ENCODE measurements at places on chromosomes 7 and 10.

DNA sequence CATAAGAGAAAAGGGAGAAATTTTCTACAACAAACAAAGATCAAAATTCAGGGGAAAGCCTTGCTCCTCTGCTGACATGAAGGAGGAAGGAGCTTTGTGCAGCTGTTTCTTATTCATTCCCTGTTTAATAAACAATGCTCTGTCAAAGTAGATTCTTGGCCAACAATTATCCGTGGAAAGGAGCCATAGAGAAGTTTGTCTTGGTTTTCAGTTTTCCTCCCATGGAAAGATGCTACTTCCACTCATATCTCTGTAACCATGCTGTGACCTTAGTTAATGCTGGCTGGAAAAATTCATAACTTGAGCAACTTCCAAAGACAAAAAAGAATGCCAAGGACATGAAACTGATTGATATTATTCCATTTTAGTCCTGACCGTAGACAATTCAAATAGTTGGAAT lies 8.1 kb downstream of the DDC start:
- no peaks in the 10 kb centered on the region for H3K36me3 ChIP-seq
- DNase-seq: no peak
- H3K4me3 ChIP-seq: no peak overlapping the region
- peaks cover 97% of the 10 kb centered on the region for H3K4me1 ChIP-seq

DNA sequence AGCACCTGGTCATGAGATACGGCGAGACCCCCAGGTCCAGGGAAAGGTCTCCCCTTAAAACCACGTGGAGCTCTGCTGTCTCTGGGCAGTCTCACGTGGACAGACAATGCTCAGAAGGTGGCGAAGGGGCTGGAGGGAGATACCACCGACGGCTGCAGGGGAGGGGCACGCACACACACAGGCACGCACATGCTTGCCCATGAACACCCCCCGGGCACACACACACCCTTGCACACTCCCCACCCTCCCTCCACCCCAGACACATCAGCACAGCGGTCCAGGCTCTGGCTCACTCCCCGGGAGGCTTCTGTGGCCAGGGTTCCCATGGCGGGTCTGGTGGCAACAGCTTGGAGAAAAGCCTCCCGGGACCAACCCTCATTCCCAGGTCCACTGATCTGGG lies 52.4 kb upstream of the TNRC18 start:
- H3K27me3 ChIP-seq: no peaks in the 10 kb centered on the region
- H3K4me3 ChIP-seq: no peak overlapping the region
- DNase-seq: no peak
- peaks cover 7% of the 10 kb centered on the region for H3K4me1 ChIP-seq
- H3K27ac ChIP-seq: no peak overlapping the region

GRCh38 chr7:143321734-143322133 lies 5.8 kb downstream of the CLCN1 start:
- no peak overlapping the region for H3K4me3 ChIP-seq
- no peaks in the 10 kb centered on the region for H3K36me3 ChIP-seq
- no peak for DNase-seq
- no peak overlapping the region for H3K27ac ChIP-seq

GRCh38 chr10:74973741-74974392 lies 137.6 kb upstream of the SAMD8 start:
- H3K36me3 ChIP-seq: peaks cover 3% of the 10 kb centered on the region
- H3K27me3 ChIP-seq: no peaks in the 10 kb centered on the region
- H3K4me1 ChIP-seq: peaks cover 19% of the 10 kb centered on the region
- no peak for DNase-seq
- H3K27ac ChIP-seq: no peak overlapping the region
- H3K4me3 ChIP-seq: no peak overlapping the region

DNA sequence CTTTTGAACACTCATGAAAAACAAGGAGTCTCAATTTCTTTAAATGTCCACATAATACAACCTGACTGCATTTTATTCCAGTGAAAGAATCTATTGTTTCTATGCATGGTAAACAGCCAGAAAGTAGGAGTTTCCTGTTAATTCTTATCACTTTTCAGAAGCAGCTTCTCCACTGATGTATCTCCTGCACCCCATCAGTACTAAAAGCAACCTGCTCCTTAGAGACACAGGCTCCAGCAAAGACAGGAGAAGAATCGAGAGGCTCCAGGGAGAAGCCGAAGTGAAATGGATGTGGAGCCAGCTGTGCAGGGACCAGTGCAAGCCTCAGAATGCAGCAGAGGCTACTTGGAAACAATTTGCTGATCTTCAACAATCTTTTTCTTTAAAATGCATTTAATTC lies 16.4 kb upstream of the C10orf120 start:
- no peaks in the 10 kb centered on the region for H3K36me3 ChIP-seq
- peaks cover 39% of the 10 kb centered on the region for H3K27me3 ChIP-seq
- H3K4me1 ChIP-seq: no peaks in the 10 kb centered on the region
- H3K27ac ChIP-seq: no peak overlapping the region
- no peak for DNase-seq

DNA sequence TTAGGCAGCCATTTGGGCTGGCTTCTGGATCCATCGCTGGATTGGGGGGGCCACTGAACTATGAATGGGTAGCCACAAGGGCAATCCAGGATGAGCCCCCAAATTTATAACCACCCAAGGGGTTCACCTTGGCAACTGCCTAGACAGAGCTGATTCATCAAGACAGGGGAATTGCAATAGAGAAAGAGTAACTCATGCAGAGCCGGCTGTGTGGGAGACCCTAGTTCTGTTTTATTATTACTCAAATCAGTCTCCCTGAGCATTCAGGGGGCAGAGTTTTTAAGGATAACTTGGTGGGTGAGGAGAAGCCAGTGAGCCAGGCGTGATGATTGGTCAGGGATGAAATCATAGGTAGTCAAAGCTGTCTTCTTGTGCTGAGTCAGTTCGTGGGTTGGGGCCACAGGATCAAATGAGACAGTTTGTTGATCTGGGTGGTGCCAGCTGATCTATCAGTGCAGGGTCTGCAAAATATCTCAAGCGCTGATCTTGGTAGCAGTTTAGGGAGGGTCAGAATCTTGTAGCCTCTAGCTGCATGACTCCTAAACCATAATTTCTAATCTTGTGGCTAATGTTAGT lies 57.9 kb downstream of the DNAJB9 start:
- no peak for DNase-seq
- no peak overlapping the region for H3K4me3 ChIP-seq
- no peaks in the 10 kb centered on the region for H3K27me3 ChIP-seq
- H3K27ac ChIP-seq: no peak overlapping the region
- H3K4me1 ChIP-seq: no peaks in the 10 kb centered on the region

DNA sequence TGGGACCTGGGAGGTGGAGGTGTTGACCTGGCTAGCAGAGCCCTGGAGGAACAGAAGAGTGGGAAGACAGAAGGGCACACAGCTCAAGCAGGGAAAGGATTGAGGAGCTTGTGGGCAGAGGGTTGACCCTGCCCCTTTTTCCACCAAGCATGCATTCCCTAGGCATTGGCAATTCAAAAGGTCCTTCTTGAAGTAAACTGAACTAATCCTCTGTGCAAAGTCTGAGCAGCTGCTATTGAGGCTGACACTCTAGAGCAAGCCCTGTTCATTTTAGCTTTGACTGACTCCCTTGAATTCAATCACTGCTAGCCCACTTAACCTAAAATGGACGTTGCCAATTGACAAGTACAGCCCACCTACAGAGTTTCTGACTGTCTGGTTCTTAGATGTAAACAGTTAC lies 116.5 kb upstream of the TNS3 start:
- H3K4me1 ChIP-seq: peaks cover 17% of the 10 kb centered on the region
- H3K4me3 ChIP-seq: no peak overlapping the region
- DNase-seq: no peak
- no peak overlapping the region for H3K27ac ChIP-seq
- no peaks in the 10 kb centered on the region for H3K27me3 ChIP-seq
- H3K36me3 ChIP-seq: no peaks in the 10 kb centered on the region

- H3K36me3 ChIP-seq: no peaks in the 10 kb centered on the region
- no peaks in the 10 kb centered on the region for H3K27me3 ChIP-seq
- no peak overlapping the region for H3K27ac ChIP-seq
- no peak for DNase-seq
- no peaks in the 10 kb centered on the region for H3K4me1 ChIP-seq
These were observed 792.5 kb upstream of the CELF2 start for GRCh38 chr10:10225136-10225676.

- H3K27ac ChIP-seq: no peak overlapping the region
- no peak for DNase-seq
- peaks cover 17% of the 10 kb centered on the region for H3K4me1 ChIP-seq
- no peak overlapping the region for H3K4me3 ChIP-seq
- peaks cover 9% of the 10 kb centered on the region for H3K27me3 ChIP-seq
These were observed 439 bp upstream of the KNDC1 start for GRCh38 chr10:133159611-133159949.

DNA sequence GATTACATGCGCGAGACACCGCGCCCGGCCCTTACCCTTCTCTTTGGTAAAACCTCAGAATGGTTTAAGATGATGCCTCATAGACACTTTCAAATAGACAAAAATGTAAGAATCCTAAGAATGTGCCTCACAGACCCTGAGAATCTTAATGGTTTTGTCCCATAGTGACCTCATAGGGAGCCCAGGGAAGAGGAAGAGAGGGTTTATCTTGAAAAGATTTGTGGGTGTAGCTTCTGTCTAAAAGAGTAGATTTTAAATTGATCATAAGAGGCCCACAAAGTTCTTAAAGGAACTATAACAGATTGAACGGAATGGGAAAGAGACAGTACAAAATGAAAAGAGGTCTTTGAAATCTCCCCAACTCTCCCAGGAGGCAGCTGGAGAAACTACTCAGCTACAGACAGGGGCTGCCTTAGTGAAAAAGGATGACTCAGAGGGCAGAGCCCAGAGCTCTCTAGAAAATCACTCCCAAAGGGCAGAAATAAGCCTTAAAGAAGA lies 220.6 kb downstream of the ADRA2A start:
- no peaks in the 10 kb centered on the region for H3K4me1 ChIP-seq
- no peak overlapping the region for H3K4me3 ChIP-seq
- DNase-seq: no peak
- H3K36me3 ChIP-seq: no peaks in the 10 kb centered on the region
- H3K27ac ChIP-seq: no peak overlapping the region

DNA sequence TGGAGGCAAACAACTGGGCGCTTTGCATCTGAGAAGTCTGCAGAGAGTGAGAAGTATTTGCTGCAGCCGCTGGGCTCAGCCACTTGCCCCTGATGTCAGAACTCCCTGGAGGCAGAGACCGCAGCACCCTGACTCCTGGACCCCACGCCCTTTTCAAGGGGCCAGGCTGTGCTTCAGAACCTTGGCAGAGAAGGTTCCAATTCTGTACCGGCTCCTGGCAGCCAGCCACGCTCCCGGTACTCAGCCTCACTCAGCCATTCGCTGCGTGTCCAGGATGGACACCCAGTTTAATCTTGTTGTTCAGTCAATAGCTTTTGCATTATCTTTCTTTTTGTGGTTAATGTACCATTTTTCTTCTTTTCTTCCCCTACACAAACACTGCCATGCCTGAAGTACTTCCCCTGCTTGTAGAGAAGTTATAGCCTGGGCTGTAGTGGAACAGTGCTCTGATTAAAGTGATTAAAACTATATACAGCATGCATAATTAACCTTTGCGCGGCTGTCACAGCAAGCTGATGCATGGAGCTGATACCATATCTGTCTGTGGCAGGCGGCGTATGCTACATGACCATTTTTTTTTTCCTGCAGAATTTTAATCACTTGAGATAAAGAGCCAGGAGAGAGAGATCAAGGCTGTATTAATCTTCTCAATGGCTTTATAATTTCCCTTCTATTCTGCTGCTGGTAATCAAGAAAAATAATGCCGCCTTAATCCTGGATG lies 578.5 kb downstream of the SDK1 start:
- DNase-seq: no peak
- no peaks in the 10 kb centered on the region for H3K36me3 ChIP-seq
- no peak overlapping the region for H3K27ac ChIP-seq

GRCh38 chr10:10462151-10462941 lies 555.3 kb upstream of the CELF2 start:
- no peak for DNase-seq
- no peak overlapping the region for H3K4me3 ChIP-seq
- H3K27me3 ChIP-seq: no peaks in the 10 kb centered on the region
- H3K27ac ChIP-seq: no peak overlapping the region

GRCh38 chr7:106022193-106022821 lies 59.2 kb downstream of the CDHR3 start:
- H3K27me3 ChIP-seq: no peaks in the 10 kb centered on the region
- no peak for DNase-seq
- H3K4me3 ChIP-seq: no peak overlapping the region

- DNase-seq: peak; percentile 1
- no peak overlapping the region for H3K4me3 ChIP-seq
- H3K4me1 ChIP-seq: no peaks in the 10 kb centered on the region
- H3K27ac ChIP-seq: no peak overlapping the region
- no peaks in the 10 kb centered on the region for H3K36me3 ChIP-seq
These were observed 71.3 kb upstream of the CSTF2T start for GRCh38 chr10:51770709-51771108.

- H3K36me3 ChIP-seq: no peaks in the 10 kb centered on the region
- H3K4me1 ChIP-seq: no peaks in the 10 kb centered on the region
- H3K27me3 ChIP-seq: peaks cover 3% of the 10 kb centered on the region
- no peak overlapping the region for H3K4me3 ChIP-seq
- no peak for DNase-seq
These were observed 20.0 kb downstream of the UNC5B start for GRCh38 chr10:71232089-71232998.

DNA sequence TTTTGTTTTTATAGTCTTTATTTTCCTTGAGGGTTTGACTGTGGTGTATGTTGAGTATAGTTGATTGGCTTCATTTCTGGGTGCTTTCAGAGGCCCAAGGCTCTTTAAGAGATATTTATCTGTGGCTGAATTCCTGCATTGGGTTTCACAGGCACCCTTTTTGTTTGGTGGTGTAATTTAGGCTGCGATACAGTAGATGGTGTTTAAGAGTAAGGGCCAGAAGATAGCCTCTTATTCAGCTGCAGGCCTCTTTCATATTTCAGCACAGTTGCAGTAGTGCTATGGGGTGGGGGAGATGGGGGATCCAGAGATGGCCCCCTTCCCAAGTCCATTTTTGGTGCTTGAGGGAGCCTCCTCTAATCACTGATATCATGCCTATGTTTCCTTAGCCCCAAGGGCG lies 69.7 kb downstream of the MGAM2 start:
- no peak overlapping the region for H3K27ac ChIP-seq
- no peaks in the 10 kb centered on the region for H3K27me3 ChIP-seq
- no peaks in the 10 kb centered on the region for H3K36me3 ChIP-seq
- no peak overlapping the region for H3K4me3 ChIP-seq
- no peak for DNase-seq

DNA sequence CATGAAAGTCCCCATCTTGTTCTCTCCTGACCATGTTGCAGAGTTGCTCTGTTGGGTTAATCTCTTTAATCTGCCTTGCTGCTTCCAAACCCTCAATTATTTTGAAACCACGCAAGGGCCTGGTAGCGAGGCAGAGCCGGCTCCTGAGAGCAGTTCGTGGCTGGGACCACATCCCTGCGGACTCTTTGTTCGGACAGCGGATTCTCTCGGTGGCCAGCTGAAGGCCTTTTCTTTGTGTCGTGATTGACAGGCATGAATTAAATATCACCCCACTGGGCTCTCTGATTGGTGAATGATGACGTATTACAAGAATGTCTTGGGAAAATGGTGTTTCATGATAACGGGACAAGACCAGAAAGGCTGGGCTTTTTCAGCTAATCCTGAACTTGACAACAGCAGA lies 66.9 kb upstream of the ARHGAP21 start:
- H3K27ac ChIP-seq: no peak overlapping the region
- no peak overlapping the region for H3K4me3 ChIP-seq
- H3K4me1 ChIP-seq: no peaks in the 10 kb centered on the region
- H3K27me3 ChIP-seq: no peaks in the 10 kb centered on the region
- DNase-seq: no peak

Data from HepG2 (cell line).